Brain (organoid and tissue), 16 donors: ENCODE measurements at places on chromosomes 4 and X. TPM values are rescaled to one million over a fixed set of nuclear protein-coding genes. Genes with fewer than 3 reads are reported as not detected.

GRCh38 chr4:108426493-108426892 is 193.9 kb upstream of the RPL34 start:
- no peak for DNase-seq

- DNase-seq = no peak
Measured at GRCh38 chr4:176262243-176262642, 6.8 kb downstream of the ASB5 start.

- peak; percentile 58 for DNase-seq
Measured at GRCh38 chr4:185534866-185535611, at the start of gene PDLIM3. Gene PDLIM3 (minus strand): TSS chr4:185535507. CDS start chr4:185535434, 73 bp downstream.

GRCh38 chr4:6177587-6178197 is 22.7 kb downstream of the JAKMIP1 start:
- no peak for DNase-seq

GRCh38 chr4:121728798-121729226 is 32.0 kb upstream of the ANXA5 start:
- no peak for DNase-seq

GRCh38 chr4:61246034-61246433 is 45.9 kb downstream of the ADGRL3 start:
- DNase-seq = no peak

GRCh38 chr4:171534391-171534790 is 278.8 kb upstream of the GALNTL6 start:
- no peak for DNase-seq

DNA sequence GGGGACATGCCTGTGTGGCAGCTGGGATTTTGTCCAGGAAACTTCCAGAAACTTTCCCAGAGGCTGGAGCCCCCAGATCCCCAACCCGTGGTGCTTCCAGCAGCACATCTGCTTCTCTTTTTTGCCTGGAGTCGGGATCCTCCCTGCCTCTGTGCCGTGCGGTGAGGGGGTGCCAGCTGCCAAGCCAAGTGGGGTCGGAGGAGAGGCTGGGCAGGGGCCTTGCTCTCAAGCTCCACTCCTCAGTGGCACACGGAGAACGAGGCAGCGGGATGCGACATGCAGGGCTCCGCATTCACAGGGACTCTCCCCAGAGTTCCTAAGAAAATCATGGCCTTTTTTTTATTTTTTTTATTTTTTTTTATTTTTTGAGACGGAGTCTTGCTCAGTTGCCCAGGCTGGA is 120.7 kb downstream of the PSAPL1 start:
- DNase-seq = no peak

- DNase-seq = no peak
Measured at GRCh38 chr4:7189066-7189465, 3.3 kb upstream of the SORCS2 start.

- no peak for DNase-seq
Measured at GRCh38 chr4:95068818-95069478, 311.2 kb downstream of the BMPR1B start.

DNA sequence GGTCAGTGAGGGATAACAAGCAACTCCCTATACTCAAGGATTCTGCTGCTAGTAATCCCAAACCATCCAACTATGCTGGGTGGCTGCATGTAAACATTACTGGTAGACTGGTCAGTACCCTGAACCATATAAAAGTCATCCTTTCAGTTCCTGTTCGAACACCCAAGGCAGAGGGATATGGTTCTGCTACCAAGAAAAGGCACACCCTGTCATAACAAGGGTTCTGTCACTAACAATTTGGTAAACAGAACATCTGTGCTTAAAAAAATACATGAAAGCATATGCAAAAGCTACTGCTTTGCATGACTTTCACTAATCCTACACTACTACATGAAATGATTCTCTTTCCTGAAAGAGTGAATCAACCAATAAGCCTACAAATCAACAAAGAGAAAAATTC is 76.8 kb upstream of the MCF2 start:
- no peak for DNase-seq

DNA sequence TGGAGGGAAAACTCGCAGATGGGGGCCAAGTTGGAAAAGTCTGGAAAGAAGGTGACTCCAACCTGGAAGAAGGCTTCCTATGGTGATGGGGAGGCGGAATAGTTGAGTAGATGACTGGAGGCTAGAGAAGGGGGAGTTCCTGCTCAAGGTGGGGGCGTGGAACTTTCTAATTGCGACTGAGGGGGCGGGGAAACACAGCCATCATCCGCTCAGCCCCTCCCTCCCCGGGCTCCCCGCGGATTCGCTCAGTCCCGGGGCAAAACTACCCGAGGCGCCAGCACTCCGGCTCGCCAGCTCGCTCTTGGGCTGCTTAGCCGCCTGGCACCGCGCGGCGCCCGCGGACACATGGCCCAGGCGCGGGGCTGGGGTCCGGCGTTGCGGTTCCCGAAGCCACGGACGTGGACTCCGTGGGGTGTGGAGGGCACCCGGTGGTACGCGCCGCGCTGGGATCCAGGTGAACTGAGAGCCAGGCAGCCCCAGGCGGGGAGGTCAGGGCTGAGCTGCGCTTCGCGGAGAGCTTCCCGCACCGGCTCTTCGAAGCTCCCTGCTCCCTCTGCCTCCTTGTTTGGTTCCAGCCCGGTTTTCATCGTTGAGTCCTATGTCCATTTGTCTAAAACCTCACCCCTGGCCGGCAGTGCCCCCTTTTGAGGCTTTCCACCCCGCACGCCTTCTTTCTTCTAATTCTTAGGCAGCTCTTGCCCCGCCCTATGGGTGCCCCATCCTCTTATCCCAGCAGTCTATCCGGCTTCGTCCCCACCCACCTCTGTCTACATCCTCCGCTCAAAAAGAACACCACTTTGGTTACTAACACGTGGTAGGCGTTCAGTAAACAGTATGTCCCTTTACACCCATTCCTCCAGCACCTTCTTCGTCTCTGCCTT is 38.9 kb downstream of the STARD8 start:
- DNase-seq = peak; percentile 4

DNA sequence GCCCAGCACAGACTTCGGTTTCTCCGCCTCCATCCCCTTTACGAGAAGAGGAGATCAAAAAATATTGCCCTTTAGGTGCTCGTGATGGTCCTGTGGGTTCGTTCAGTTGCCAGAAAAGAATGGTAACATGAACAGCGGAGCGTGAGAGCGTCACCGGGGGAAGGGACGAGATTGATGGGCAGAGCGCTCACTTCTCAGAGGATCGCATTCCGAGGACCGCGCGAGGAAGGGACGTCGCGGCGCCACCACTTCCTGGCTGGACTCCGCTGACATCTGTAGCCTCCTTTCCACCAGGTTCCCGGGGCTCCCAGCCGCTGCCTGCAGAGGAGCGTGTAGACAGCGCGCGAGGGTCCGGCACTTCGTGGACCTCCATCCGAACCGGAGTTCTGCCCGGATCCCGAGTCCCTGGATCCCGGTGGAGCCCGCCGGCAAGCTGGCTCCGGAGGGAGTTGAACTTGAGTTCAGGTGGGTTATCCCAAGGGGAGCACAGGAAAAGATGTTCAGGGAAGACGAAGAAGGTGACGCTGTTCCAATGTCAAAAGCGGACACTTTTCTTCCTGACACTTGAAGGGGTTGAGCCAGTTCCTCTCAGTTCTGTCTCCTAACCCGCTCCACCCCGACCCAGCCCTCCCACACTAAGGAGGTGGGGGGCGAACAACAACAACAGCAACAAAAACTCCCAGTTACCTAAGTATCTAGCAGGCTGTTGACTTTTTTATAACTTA is 484 bp downstream of the GALNTL6 start:
- no peak for DNase-seq

- DNase-seq = no peak
Measured at GRCh38 chr4:59762344-59762743, 1437.8 kb upstream of the ADGRL3 start.

PAGE2B gene
- polyA plus RNA-seq = not detected

CXCL6 gene
- polyA plus RNA-seq = 0.81 TPM

TRIM75 gene
- not detected for polyA plus RNA-seq

PCDH10 gene
- 9.5 TPM for polyA plus RNA-seq

TRO gene
- 34.6 TPM for polyA plus RNA-seq

TENM3 gene
- 18.2 TPM for polyA plus RNA-seq

LEF1 gene
- 6.8 TPM for polyA plus RNA-seq

TRPC5OS gene
- not detected for polyA plus RNA-seq
